ENCODE measurements at places on chromosomes 5 and 9.

DNA sequence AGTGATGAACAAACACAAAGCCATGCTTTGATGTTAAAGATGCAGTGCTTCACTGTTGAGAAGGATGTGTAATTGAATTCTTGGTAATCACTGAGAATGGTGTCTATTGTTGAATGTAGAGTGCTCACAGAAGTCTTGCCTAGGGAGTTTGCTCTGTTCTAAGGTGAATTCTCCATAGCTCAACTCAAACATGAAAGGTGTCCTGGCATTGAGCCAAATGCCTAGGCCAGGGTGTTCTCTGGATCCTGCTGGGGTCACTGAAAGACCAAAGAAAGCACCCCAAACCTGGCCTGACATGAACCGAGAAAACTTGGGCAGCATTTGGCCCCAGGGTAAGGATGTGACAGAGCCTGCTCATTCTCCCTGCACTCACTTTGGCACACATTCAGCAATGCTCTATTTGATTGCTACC is 217.3 kb downstream of the ARL15 start:
- DNase-seq, result no peak

DNA sequence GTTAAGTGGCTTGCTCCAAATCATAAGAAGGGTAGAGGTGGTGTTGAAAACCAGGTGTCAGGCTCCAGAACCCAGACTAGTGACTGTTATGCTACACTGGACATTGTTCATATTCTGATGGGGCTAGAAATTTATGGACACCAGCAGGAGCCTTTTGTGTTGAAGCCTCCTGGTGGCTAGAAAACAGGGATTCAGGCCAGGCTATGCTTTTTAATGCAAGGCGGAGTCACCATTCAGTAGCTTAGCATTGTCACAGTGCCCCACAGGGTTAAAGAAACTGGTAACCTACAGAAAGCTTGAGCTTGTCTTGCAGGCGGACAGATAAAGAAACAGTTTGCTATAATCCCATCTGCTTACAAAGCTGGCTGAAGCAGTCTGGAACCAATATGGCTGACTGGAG is 23.0 kb upstream of the GOLM1 start:
- DNase-seq, result no peak

GRCh38 chr5:159218595-159219023 is 9.3 kb upstream of the RNF145 start:
- DNase-seq, result peak; percentile 26

GRCh38 chr9:13555516-13555915 is 276.0 kb upstream of the MPDZ start:
- no peak for DNase-seq

GRCh38 chr5:122273696-122274095 is 38.3 kb upstream of the SNCAIP start:
- DNase-seq, result no peak

DNA sequence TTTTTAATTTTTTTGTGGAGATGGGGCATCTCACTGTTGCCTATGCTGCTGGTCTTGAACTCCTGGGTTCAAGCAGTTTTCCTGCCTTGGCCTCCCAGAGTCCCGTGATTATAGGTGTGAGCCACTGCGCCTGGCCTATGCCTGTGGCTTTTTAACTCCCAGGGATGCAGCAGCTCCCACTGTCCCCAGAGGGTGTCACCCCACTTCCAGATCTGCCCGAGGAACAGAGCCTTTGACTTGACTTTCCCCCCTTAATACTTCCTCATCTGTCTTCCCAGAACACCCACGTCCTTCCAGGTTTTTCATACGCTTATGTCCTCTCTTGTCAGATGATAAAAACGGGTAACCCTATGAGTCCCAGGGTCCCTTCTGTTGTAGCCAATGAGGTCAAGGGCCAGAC is 7.6 kb upstream of the PRRC2B start:
- DNase-seq, result no peak

- no peak for DNase-seq
Measured at GRCh38 chr9:28805197-28805596, 1231.9 kb upstream of the C9orf72 start.

DNA sequence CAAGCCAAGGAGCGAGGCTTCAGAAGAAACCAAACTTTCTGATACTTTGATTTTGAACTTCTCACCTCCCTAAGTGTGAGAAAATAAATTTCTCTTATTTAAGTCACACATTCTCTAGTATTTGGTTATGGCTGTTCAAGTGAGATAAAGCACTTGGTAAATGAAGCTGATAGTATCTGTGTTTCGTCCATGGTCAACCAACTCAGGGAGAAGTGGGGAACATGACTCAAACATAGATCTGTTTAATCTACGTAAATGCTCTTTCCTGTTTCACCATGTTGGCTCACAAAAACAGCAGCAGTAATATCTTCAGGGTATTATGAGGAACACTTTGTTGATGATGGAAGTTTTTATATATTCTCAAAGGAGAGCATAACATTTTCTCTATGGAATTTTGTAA is 2167.2 kb upstream of the C9orf72 start:
- DNase-seq, result peak; percentile 39

GRCh38 chr5:154084062-154084639 is 45.4 kb downstream of the MFAP3 start:
- no peak for DNase-seq

DNA sequence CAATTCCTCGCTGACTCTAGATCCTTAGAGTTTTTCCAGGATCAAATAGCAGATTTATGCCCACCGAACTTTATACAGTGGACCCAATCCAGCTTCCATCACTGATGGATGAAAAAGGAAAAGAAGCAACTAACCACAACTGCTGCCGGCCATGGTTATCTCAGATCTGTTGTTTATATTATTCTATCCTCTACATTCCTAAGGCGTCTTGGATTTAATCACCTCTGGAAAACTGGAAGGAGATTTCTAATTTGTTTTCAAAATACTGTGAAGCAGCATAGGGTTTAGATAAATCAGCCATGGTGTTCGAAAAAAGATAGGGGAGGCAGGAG is 663 bp upstream of the ZNF366 start:
- peak; percentile 71 for DNase-seq

- no peak for DNase-seq
Measured at GRCh38 chr9:88266416-88266815, 121.8 kb upstream of the SPIN1 start.

- DNase-seq, result no peak
Measured at GRCh38 chr5:60675286-60675685, 24.7 kb downstream of the DEPDC1B start.

DNA sequence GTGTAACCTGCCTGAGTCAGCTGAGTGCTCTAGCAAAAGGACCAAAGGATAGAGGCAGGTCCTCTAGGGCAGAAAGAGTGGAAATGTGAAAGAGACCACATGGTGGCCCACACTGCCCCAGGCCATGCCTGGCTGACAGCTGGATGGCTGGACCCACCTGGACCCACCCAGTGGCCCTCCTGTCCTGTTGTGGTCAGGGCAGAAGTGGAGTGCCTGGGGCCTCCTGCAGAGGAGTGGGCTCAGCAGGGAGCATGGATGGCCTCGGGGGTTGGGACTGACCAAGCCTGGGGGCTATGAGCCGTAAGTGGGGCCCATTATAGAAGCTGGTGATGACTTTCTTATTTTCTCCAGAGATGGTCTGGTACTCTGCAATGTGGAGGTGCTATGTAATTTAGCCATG is 55.7 kb upstream of the FAM120AOS start:
- no peak for DNase-seq

DNA sequence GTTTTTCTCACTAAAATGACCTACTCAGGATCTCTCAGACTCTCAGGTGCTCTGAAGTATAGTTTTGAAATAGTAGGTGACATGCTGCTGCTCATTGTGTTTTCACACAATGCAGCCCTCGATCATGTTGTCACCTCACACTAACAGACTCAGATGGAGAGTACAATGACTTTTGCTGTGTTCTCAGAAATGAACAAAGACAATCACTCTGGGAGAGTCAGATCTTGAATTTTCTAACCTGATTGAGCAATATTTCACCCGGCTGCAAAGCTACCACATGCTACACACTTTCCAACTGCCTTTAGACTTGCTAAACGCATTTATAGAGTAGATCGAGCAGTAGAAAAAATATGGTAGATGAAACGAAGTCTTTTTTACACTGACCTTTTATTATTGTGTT is 113.4 kb downstream of the ST8SIA4 start:
- DNase-seq, result no peak

GRCh38 chr5:175864296-175864695 is 7.1 kb upstream of the CPLX2 start:
- no peak for DNase-seq

- DNase-seq, result peak; percentile 64
Measured at GRCh38 chr5:110351430-110351829, 375.0 kb downstream of the TMEM232 start.

DNA sequence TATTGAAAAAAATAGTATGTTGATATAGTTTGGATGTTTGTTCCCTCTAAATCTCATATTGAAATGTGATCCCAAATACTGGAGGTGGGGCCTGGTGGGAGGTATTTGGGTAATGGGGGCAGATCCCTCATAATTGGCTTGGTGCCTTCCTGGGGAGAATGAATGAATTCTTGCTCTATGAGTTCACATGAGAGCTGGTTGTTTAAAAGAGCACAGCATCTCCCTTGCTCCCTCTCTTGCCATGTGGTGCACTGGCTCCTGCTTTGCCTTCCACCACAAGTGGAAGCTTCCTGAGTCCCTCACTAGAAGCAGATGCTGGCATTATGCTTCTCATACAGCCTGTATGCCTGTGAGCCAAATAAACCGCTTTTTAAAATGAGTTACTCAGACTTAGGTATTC is 154.8 kb downstream of the ADAMTS6 start:
- DNase-seq, result no peak

GRCh38 chr9:136815422-136815782 is 7.7 kb downstream of the RABL6 start:
- DNase-seq, result no peak

DNA sequence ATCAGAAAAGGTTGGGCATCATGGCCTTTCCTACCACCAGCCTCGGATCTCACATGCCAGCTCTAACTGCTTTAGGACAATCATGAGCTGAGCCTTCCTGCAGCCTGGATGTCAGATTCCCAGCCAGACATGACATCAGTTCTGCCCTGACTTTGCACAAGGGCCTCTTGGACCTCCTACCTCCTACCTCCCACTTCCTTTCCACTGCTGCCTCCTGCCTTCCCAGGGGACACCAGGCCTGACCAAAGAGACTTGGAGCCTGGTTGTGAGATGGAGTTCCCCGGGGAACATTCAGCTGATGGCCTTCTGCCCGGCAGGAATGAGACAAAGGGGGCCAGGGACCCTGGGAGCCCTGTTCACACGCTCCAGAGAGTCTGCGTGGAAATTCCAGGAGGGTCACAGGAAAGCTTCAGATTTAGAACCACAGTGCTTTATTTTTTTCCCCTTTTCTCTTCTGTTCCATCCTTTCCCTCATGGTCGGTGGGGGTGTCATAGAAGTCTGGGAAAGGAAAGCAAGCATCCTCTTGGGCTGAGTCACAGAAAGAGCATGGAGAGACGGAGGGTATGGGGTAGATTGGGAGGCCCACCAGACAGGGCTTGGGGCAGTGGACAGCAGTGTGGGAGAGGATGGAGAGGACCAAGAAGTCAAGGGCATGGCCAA is 35.4 kb upstream of the IL17B start:
- no peak for DNase-seq

DNA sequence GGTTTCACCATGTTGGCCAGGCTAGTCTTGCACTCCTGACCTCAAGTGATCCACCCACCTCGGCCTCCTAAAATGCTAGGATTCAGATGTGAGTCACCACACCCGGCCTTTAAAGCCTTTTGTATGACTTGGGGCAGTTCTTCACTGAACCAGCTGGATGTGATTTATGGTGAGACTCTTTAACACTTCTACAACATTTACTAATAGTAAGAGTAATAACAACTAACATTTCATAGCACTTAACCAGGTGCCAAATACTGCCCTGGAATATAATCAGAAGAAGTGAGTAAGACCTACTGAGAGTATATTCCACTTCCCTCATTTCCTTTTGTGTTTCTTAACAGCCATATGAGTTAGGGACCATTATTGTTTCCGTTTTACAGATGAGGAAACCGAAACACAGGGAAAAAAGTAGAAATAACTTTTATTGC is 10.0 kb downstream of the ZSWIM6 start:
- DNase-seq, result peak; percentile 65

Measured in amniotic epithelial cell (primary cell).